Activated naive CD8-positive, alpha-beta T cell treated with anti-CD3 and anti-CD28 coated beads for 36 hours (primary cell): ENCODE measurements at places on chromosomes 2 and 18. TPM values are rescaled to one million over a fixed set of nuclear protein-coding genes. Genes with fewer than 3 reads are reported as not detected.

DNA sequence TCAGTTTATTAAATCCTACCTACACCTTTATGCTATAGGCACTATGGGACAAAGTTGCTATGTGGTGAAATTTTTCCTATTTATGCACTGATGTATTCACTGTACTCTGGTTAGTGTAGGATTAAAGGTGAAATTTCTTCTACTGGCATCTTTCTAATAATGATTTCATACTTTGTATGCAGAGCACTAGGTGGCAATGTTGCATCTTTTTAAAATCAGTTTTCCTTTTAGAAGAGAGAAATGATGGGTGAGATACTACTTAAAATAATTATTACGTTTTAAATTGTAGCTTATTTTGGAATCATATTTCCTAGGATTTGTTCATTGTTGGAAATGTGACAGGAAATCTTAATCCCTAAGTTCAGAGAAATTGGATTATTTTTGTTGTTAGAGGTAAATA is 150.9 kb downstream of the CD8B2 start:
- no peak overlapping the region for H3K27ac ChIP-seq
- H3K36me3 ChIP-seq, result no peaks in the 10 kb centered on the region
- no peaks in the 10 kb centered on the region for H3K4me1 ChIP-seq
- H3K27me3 ChIP-seq, result peaks cover 2% of the 10 kb centered on the region

DNA sequence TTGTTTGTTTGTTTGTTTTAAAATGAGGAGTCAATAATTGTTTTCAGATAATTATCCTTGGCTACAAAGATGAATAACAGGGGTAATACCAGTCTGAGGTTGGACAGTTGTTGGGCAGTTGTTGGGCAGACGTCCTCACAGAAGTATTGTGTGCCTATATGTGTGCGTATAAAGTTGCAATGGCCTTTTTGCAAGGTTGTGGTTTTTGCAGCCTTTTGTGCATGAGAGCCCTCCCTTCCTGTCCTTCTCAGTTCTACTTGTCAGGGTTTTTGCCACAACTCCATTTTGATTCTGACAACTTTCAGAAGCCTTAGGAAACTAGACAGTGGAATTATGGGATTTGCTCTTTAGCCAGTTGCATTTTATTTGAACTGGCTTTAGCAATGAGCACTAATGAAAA is 6.0 kb upstream of the STK39 start:
- H3K27ac ChIP-seq, result no peak overlapping the region
- DNase-seq, result no peak
- H3K27me3 ChIP-seq, result peaks cover 10% of the 10 kb centered on the region
- H3K4me3 ChIP-seq, result no peak overlapping the region
- H3K36me3 ChIP-seq, result no peaks in the 10 kb centered on the region

DNA sequence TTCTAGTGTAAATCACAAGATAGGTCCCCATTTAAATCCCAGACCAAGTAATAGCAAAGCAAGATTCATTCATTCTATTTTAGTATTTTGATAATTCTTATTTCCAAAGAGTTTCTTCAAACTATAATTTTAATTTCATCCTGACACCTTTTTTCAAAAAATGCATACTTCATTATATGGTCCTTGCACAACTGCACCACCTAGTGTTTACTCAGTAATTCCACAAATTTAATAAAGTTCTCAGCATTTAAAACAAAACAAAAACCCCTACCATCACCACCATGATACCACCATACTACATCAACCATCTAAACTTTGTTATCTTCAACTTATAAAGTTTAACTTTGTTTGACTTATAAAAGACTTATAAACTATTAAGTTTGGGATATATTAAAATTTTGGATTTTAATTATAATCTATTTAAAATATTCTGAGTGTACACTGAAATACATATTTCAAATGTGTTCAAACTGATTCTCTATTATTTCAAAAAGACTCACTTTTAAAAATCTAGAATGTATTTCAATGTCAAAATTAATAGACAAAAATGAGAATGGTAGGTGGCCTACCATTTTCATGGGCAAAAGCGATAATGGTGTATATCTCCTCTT is 44.2 kb downstream of the WDPCP start:
- H3K4me1 ChIP-seq, result peaks cover 3% of the 10 kb centered on the region
- H3K4me3 ChIP-seq, result no peak overlapping the region

Gene TUBA4B
- total RNA-seq, result not detected
